Activated CD4-positive, CD25-positive, alpha-beta regulatory T cell treated with anti-CD3 and anti-CD28 coated beads, Interleukin-2, amount 50 U/mL, for 16 hours (primary cell): ENCODE measurements at places on chromosomes 1 and 21.

GRCh38 chr1:54708385-54708784 is 7.3 kb upstream of the TTC4 start:
- no peak for DNase-seq

DNA sequence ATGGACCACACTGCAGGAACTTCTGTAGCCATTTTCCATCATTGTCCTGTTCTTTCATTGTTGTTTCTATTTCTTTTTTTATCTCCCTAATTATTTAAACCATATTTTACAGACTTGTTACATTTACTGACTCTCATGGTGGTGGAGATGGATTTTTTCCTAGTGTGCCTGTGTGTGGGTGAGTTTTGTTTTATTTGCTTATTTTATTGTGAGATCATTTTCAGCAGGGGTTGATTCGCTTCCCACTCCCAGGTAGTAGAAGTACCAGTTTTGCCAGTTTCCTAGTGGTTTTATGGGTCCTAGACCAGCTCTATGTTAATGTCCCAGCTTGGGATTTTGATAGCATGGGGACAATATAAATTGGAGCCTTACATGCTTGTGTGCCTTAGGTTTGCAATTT is 80.0 kb upstream of the BACH1 start:
- DNase-seq: no peak

DNA sequence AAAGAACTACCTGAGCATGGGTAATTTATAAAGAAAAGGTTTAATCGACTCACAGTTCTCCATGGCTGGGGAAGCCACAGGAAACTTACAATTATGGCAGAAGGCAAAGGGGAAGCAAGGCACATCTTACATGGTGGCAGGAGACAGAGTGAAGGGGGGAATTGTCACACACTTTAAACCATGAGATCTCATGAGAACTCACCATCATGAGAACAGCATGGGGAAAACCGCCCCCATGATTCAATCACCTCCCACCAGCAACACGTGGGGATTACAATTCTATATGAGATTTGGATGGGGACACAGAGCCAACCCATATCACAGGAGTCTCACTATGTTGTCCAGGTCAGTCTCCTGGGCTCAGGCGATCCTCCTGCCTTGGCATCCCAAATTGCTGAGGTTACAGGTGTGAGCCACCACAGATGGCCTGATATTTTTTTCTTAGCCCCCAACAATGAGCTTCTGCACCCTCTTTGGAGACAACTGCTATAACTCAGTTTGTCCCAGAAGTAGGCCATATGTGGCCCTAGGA is 22.5 kb upstream of the MORC3 start:
- DNase-seq: no peak

GRCh38 chr1:201294876-201295275 is 11.6 kb downstream of the PKP1 start:
- DNase-seq: no peak

DNA sequence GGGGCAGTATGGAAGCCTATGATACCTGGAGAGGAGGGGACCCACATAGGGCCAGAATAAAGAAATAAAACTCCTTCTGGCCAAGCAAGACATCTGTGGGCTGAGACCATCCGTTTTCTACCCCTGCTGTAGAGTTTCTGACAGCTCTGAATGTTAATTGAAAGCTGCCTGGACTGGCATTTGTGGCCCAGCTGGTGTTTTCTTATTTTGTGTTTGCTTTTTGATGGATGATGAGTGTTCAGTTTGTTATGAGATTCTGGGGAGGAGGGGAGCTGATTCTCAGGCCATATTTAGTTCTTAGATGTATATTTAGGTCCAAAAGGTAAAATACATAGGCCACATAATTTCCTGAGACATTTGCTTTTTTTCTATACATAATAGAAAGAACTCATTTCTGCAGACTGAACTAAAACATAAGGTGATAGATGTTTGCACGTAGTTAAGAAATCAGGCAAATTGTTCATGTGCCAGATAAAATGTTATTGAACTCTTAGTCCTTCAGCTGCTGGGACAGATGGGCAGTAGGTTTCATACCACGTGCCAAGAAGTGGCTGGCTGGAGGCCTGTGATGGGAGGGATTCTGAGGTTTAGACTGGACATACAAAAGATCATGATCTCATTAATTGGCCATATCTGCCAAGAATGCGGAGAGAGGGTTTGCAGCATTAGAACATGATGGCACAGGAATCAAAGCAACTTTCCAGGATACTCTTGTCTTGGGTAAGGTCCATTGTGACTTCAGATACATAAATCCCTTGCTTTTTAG is 54.1 kb downstream of the DSCAM start:
- DNase-seq: no peak

- no peak for DNase-seq
These were observed 125.5 kb downstream of the CRYAA start for GRCh38 chr21:43294194-43294902.

GRCh38 chr1:44808938-44809917 is 905 bp downstream of the BTBD19 start:
- DNase-seq: peak; percentile 75

- DNase-seq: no peak
These were observed 283.9 kb downstream of the DPYD start for GRCh38 chr1:97636941-97637340.

- no peak for DNase-seq
These were observed 1.8 kb upstream of the GBP5 start for GRCh38 chr1:89274411-89274857.

DNA sequence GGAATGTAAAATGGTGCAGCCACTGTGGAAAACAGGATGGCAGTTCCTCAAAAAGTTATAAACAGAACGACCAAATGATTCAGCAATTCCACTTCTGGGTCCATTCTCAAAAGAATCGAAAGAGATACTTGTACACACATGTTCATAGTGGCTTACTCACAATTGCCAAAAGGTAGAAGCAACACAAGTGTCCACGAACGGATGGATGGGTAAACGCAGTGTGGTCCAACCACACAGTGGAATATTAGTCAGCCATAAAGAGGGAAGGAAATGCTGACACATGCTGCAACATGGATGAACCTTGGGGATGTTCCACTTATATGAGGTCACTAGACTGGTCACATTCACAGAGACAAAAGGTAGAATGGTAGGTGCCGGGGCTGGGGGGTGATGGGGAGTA is 5.3 kb downstream of the KRTAP10-1 start:
- DNase-seq: no peak

- no peak for DNase-seq
These were observed 186.0 kb downstream of the LEPR start for GRCh38 chr1:65606426-65606825.

DNA sequence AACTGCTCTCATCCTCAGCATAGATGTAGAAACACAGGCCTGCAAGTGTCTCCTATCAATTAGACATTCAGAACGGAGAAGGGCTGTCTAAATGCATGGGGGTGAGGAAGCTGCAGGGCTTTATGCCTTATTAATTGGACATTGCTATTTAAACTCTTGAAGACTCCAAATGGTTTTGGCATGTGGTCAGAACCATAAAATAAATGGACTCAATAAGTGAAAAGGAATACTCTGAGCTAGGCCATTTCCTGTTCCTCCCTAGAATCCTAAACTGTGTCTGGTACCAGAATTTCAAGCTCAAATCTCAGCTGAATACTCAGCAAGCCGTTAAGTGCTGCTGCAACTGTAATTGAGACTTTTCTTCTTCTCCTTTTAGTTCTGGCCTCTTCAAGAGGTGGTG is 80.4 kb upstream of the C1orf87 start:
- no peak for DNase-seq

DNA sequence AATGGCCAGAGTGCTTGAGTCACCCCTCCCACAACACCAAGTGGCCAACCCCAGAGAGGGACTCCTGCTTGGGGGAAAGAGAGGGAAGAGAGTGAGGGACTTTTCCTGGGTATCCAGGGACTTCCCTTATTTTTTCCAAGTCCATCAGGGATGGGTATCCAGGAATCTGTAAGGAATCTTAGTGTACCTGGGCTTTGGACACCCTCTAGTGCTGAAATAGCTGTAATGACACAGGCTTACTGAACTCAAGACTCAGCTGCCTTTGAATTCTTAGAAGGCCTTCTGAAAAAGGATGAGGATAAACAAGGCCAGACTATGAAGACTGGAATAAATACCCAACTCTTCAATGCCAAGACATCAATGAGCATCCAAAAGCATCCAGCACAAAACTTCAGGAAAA is 12.0 kb downstream of the TSHB start:
- DNase-seq: no peak

- no peak for DNase-seq
These were observed 8.8 kb downstream of the LAMB3 start for GRCh38 chr1:209643285-209644020.

DNA sequence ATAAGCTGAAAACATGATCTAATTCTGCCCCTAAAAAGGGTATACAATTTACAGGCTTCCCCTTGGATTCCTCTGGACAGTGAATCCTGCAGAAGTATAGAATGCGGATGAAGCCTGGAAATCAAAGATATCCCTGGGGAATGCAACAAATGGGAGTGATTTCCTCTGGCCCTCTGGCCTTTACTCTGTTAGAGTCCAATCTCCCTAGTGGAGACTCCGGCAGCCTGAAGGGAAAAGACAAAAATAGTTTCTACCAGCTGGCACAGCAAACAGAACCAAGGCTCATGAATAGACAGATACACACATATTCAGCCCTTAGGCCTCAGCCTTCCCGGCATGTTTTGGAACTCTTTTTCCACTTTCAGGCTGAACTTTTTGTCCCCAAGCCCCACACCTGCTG is 3.9 kb upstream of the LRRC52 start:
- no peak for DNase-seq

DNA sequence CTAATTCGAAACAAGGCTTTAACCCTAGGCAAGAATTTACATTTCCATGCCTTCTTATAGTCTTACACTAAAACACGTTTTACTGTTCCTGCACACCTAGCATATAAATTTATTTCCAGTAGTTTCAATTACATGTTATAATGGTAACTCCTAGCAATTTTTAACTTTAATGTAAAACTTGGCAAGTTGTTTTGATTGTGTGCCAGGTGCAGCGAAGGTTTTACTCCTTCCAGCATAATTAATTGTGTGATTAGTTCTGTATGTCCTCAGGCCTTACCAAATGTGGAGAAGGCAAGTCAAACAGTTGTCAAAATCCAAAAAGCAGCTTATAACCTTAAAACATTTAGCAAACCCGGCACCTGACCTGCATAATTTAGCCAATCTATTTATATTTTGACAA is 114.8 kb downstream of the KCNK1 start:
- no peak for DNase-seq

- DNase-seq: no peak
These were observed 113.1 kb upstream of the RGS18 start for GRCh38 chr1:192045131-192045530.

DNA sequence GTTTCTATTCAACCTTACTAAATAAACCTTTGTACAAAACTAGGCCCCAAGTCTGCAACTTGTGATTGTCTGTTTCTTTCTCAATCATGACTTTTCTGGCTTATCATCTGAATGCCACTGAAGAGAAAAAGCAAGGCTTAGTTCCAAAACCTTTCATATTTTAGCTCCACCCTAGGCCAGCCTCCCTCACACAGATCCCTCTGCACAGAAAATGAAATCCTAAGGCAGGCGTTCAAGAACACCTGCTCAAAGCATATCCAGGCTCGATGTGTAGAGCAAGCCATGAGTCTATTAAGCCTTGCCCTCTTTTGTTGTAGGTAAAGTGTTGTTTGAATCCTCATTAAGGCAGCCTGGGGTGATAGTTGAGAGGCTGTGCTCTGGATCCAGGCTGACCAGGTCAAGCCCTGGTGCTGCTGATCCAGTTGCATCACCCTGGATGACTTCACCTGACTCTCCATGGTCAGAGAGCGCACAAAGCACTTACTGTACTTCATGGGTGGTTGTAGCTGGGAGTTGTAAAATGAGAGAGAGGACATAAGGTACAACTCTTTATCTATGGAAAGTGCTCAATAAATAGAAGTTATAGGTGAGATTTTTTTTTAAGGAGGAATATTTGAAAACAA is 39.0 kb downstream of the FYB2 start:
- no peak for DNase-seq

GRCh38 chr1:46445773-46446256 is 43.8 kb upstream of the DMBX1 start:
- no peak for DNase-seq

GRCh38 chr1:177340601-177341067 is 169.9 kb downstream of the BRINP2 start:
- DNase-seq: no peak

- DNase-seq: no peak
These were observed 7.0 kb downstream of the MRPL9 start for GRCh38 chr1:151756291-151756690.

DNA sequence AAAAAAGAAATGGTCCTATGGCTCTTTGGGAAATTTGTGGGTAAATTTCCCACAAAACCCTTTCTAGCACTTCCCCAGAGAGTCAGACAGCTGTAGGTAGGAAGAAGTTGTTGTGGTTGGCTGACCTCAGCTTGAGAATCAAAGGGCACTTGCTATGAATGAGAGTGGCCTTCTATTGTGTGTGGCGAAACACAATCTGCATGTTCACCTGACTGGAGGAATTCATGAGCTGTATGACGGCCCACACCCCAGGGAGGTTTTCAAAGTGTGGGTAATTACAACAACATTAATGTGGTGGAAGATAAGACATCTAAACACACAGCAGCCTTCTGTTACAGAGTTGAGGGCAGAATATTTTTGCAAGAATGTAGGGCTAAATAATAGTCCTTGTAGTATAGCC is 38.8 kb downstream of the NGF start:
- DNase-seq: no peak

GRCh38 chr1:151763990-151764389 is 694 bp upstream of the MRPL9 start:
- DNase-seq: no peak
